ENCODE measurements at places on chromosomes 13 and 19.

- no peak for DNase-seq
These were observed 1700.1 kb upstream of the PRR20A start for GRCh38 chr13:55440465-55441085.

DNA sequence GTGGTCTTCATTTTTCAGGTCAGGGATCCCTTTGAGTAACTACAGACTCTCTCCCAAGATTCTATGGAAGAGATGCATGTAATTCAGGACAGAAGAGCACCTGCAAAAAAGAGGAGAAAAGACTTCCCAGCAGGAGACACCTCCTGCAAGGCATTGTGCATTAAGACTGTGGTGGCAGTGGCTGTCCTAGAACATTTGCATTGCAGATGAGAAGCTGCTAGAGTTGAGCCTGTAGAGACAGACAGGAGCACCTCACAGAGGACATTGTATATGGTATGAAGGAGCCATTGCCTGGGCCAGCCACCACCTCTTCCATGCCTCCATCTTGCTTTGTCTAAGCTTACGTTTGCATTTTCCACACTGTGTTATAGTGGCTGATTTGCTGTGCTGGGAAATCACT lies 11.2 kb upstream of the MYO16 start:
- no peak for DNase-seq

DNA sequence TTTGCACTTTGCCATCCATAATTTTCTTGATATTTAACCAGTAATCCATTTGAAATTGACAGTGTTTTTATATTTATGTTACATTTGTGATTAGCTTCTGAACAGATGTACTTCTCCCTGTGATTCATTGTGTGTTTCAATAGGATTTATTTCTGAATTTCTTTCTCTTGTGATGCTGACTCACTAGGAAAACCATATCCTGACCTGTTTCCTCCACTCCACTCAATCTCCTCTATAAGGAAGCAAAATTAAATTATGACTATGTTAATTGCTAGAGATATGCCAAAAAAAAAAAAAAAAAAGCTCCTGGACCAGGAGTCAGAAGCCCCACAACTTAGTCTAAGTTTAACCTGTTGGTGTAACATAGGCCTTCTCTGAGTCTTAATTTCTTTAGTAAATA lies 614.6 kb upstream of the SPRY2 start:
- no peak for DNase-seq

DNA sequence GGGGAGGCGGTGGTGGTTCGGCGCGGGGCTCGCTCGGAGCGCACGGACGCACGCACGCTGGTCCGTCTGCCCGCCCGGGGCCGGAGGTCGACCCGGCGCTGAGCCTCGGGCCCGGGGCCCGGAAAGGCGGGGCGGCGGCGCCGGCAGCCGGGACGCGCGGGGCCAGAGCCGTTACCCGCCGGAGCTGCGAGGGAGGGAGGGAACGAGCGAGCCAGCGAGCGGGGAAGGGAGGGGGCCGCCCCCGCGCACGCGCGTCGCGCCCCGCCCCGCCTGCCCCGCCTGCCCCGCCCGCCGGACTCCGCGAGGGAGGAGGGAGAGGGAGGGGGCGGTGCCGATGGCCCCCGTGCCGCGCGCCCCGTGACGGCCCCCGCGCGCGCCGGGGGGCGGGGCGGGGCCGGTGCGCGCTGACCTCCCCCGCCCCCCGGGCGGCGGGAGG lies 15.0 kb downstream of the CIC start:
- peak; percentile 84 for DNase-seq

GRCh38 chr13:47036294-47037008 lies 139.6 kb upstream of the HTR2A start:
- no peak for DNase-seq

- no peak for DNase-seq
These were observed 282.2 kb downstream of the SLITRK5 start for GRCh38 chr13:87953381-87953780.

DNA sequence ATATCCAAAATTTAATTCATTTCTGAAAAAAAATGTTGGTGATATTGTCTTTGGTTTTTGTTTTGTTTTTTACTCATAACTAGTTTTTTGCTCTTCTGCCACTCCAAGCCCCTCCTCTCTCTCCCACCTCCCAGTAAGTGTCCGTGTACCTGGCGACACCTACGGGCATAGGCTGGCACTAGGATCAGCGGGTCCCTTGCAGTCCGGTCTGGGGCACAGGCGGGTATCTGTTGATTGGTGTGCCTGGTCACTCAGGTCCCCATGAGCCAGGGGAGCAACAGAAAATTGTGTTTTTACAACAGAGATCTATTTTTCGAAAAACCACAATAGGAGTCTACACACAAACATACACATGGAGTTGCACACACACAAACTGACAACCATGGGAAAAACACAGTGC lies 104.8 kb downstream of the ZIC5 start:
- no peak for DNase-seq

DNA sequence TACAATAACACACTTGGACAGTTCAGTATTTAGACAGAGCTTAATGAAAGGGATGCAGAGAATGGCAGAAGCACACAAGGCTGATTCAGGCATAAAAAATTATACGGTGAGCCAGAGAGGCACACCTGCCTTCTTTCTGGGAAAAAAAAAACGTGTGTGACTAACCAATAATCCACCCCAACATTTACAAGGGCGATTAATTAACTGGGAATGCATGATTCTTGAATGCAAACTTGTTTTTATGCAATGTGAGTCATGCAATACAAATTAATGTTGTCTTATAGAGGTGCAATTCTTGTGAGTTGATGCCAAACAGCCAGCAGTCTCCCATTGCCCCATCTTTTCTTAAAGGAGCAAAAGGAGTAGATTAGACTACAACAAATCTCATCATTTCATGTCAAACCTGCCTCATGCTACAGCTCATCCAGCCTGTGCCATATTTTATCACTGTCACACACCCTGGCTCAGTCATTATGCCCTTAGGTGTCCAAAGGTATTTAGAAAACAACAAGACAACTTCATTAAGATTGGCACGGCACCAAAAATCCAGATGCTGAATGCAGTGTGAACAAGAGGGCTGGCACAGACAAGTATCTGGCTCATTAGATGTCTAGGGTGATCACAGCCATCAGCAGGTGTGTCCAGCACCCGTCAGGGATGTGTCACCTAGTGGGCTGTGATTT lies 721.1 kb downstream of the EFNB2 start:
- DNase-seq: no peak

DNA sequence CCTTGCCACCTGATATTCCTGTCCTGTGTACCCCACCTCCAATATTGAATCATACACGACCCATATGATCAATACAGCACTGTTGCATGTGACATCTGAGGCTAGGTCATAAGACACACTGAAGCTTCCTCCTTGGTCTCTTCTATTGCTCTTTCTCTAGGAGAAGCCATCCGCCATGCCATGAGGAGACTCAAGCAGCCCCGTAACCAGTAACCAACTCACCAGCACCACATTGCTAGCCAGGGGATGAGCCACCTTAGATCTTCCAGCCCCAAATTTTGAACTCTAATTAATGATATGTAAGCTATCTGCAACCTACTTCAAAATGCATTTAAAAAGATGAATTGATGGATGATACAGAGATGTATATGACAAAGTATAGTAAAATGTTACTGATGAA lies 28.6 kb downstream of the ZNF557 start:
- DNase-seq: no peak

DNA sequence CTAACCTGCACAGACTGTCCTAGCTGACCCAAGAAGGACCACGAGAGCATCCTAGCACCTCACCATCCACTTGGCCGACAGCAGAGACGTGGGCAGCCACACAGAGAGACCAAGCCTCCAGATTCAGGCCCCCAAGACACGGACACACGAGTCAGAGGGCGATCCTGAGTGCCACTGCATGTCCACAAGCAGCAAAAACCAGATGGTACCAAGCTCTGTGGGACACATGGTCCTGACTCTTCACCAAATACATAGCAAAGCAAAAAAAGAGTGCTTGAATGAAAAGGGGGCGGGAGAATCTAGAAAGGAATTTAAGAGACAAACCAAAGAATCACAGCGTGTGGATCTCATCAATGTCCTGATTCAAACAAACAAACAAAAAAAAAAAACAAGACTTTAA lies 45.2 kb downstream of the MLLT1 start:
- DNase-seq: peak; percentile 23

- DNase-seq: no peak
These were observed 89.7 kb downstream of the FRY start for GRCh38 chr13:32121316-32121715.

GRCh38 chr19:10427169-10427568 lies 6.8 kb downstream of the PDE4A start:
- no peak for DNase-seq

DNA sequence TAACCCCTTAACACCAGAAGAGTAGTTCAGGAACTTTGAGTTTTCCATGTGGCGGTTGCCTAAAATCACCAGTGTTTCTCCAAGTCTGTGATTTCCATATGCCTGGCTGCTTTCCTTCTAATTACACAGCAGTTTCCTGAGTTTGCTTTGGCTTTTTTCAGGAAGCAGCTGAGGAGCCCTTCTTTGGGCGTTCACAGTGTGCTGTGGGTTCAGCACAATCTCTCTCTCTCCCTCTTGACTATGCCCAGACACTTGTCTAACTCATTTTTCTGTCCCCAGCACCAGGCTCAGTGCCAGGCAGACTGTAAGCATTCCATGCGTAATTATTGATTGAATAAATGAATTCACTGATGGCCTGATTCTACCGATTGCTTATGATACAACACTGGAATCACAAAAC lies 19.7 kb downstream of the SCEL start:
- no peak for DNase-seq

DNA sequence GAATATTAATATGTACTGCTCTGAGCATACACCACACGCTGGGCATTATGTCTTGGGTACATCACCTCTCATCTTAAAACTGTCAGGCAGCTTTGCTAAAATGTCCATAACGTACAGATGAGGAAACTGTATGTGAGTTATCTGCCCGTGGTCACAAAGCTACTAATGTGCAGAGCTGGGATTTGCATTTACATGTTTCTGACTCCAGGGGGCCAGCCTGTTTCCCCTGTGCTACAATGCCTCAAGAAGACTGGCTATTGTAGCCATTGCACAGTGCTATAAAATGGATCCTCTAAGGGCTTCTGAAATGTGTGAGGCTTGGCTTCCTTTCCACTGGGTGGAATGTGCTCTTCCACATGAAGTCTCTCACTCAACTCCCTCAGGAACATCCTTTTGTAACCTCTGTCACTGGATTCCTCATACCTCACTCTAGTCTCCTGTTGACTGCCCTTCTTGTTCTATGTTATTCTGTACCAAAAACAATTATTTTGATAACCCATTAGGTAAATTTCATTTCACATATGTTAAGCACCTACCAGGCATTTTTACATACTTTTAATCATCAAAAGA lies 95.6 kb upstream of the HTR2A start:
- DNase-seq: no peak

DNA sequence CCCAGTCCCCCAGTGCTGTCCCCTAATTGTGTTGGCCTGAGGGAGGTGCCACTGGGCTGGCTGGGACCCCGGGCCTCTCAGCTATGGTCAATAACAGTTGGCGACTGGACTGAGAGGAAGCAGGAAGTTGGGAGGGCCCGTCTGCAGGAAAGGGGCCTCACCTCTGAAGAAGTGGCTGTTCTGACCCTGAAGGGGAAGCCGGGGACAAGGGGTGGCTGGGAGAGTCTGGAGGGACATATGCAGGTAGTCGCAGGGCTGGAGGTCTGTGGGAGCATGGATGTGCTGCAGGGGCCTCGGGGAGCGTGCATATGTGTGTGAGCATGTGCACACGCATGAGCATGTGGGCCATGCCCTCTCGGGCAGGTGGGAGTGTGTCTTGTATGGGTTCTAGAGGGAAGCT lies 5.9 kb downstream of the PKN1 start:
- DNase-seq: no peak
